ENCODE measurements at places on chromosomes 3 and 15.

DNA sequence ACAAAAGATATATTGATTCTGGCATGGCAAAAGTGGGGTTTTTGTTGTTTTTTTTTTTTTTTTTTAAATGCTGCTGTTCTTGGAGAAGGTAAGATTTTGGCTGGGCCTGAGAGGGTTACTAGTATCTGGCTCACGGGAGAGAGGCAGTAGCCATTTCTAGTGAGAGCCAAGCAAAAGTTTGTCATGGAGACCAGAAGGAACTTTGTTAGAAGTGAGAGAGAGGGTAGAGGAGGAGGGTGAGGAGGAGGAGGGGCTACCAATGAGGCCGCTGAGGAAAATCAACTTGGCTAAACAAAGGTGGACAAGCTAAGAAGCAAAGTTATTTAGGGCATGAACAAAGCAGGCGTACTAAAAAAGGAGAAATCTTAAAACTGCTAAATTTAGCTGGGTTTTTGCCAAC is 48.9 kb upstream of the STRIT1 start:
- DNase-seq: no peak

DNA sequence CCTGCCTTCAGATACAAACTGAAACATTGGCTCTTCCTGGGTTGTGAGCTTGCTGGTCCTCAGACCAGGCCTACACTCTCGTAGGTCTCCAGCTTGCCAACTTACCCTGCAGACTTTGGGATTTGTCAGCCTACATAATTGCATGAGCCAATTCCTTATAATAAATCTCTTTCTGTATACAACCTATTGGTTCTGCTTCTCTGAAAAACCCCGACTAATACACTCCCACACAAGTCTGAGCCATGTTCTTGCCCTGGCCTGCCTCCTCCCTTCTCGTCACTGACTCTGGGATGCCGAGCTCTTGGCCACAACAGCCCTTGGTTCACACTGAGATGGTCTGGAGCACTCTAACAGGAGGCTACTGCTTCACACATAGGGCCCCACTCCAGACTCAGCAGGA is 9.5 kb downstream of the CYP19A1 start:
- no peak for DNase-seq

GRCh38 chr15:39625856-39626255 is 45.0 kb downstream of the THBS1 start:
- no peak for DNase-seq

GRCh38 chr15:49064281-49064653 is 18.0 kb upstream of the SECISBP2L start:
- no peak for DNase-seq

DNA sequence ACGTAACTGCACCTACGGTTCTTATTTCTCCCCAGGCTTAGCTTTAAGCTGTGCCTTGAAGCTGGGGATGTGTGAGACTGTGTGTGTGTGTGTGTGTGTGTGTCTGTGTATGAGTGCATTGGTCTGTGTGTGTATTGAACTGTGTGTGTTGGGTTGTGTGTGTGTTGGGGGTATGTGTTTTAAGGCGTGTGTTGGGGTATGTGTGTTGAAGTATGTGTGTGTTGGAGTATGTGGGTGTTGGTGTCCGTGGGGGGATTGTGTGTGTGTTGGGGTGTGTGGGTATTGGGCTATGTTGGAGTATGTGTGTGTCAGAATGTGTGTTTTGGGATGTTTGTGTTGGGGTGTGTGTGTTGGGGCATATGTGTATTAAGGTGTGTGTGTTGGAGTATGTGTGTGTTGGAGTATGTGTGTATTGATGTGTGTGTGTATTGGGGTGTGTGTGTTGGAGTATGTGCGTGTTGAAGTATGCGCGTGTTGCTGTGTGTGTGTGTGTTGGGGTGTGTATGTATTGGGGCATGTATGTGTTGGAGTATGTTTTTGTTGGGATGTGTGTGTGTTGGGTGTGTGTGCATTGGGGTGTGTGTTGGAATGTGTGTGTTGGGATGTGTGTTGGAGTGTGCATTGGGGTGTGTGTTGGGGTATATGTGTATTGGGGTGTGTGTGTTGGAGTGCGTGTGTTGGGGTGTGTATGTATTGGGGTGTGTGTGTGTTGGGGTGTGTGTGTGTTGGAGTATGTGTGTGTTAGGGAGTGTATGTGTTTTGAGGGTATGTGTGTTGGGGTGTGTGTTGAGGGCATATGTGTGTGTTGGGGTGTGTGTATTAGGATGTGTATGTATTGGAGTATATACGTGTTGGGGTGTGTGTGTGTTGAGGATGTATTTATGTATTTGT is 76.4 kb downstream of the LSM3 start:
- DNase-seq: no peak

- DNase-seq: no peak
Observed at GRCh38 chr15:91278951-91279350, 178.9 kb downstream of the SV2B start.

GRCh38 chr15:100123611-100124010 is 218.2 kb downstream of the ADAMTS17 start:
- no peak for DNase-seq

Data from activated naive CD4-positive, alpha-beta T cell treated with Interleukin-2 at 50 U/mL for 16 hours (primary cell).